ENCODE measurements at places on chromosomes 3 and 15.

GRCh38 chr3:190193210-190193609, 72.5 kb upstream of the P3H2 start:
- no peak for DNase-seq

DNA sequence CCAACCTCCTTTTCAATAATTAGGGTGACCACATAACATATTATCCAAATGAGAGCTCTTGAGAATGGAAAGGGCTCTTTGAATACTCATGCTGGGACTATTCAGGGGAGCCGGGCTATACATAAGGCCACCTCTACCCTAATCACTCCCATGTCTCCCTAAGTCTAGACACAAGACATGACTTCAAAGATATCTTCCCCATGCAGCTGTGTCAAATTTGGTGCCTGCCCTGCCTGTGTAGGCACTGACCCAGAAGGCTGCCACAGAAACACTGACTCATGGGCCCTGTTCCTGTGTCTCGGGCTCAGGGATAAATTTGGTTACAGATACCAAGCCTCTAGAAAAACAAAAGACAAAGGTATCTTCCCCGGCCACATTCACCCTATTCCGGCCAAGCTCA, 70.3 kb downstream of the MYLK start:
- DNase-seq: no peak

DNA sequence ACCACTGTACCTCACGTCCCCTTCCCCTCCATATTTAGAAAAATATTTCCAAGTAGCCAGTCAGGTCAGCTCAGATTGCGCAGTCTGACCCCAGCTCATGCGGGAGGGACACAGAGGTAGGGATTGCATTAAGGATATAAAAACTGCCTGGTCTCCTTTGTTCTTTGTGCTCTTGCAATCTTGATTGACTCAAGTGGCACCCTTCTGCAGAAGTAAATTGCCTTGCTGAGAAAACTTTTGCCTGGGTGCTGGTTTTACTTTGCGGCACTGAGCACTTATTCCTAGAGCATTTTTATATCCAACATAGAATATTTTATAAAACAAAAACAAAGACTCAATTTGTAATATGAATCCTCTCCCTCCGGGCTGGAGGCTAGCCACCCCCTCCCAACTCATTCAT, 54.8 kb downstream of the BTD start:
- DNase-seq: no peak

- DNase-seq: no peak
Observed at GRCh38 chr3:195451373-195452015, 8.7 kb upstream of the ACAP2 start.

DNA sequence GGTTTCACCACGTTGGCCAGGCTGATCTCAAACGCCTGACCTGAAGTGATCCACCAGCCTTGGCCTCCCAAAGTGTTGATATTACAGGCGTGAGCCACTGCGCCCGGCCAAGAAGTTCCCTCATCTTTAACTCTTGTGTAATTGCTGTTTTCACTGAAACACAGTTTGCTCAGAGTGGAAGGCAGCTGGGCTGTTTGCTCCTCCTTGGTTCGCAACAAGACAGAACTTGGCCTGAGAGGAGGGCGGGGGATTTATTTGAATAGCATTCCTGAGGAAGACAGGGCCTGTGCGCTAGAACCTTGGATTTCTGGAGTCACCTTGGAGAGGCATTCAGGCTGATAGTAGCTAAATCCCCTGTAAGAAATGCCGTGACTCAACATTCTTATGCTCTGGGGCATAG, 226.7 kb upstream of the MCTP2 start:
- no peak for DNase-seq

GRCh38 chr3:98542623-98543022, 10.8 kb downstream of the GPR15 start:
- DNase-seq: no peak

GRCh38 chr3:122609798-122610559, 32.5 kb downstream of the PARP15 start:
- peak; percentile 25 for DNase-seq

DNA sequence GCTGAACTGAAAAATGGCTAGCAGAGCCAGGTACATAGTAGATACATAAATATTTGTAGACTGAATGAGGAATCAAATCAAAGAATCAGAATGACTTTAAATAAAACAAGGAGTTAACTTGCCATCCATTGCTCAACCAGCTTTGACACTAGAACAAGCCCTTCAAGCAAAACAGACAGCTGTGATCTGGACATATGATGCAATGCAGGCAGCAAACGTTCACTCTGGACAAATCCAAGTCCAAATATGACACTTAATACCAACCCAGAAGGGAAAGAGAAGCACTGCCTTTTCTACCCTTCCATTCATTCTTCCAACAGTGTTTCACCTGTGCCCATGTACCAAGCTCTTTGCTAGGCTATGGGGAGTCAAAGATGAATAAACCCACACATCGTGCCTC, 4.5 kb downstream of the THRB start:
- no peak for DNase-seq

- no peak for DNase-seq
Observed at GRCh38 chr3:105353485-105354161, 13.1 kb upstream of the ALCAM start.

GRCh38 chr15:51737522-51738305, at the start of gene LYSMD2:
LYSMD2 (minus strand) TSS chr15:51737655; CDS start chr15:51737622, 33 bp downstream.
- DNase-seq: peak; percentile 64

GRCh38 chr3:127484601-127485388, 105.7 kb downstream of the TPRA1 start:
- DNase-seq: no peak

GRCh38 chr3:19063936-19064335, 84.4 kb upstream of the KCNH8 start:
- DNase-seq: no peak

DNA sequence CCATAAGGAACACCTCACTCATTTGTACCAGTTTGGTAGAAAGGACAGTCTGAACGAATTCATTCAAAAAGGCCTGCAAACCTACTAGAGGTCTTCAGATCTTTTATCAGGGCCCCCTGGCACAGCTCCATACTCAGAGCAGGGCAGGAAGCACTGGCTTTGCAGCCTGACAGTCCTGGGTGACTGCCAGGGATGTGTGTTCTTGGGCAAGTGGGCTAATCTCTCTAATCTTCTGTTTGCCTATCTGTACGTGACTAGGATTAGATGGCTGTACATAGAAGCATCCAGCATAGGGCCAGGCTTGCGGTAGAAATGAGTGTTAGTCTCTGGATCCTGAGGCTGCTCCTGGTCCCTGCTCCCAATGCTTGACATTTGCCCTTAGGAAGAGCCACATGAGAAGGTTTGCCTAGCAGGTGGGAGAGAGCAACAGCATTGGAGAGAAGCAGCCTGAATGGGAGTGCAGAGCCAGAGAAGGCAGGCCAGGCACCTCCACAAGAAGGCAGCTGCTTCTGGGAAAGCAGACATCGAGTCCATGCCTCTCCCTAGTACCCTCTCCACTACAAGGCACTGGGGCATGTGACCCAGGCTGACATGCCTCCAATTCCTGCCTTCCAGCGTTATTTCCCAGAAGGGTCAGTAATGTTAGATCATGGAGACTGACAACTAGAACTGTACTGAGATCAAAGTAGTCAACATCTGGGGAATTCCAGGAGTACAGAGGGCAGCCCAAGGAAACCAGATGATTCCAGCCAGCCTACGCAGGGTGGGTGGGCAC, 1.0 kb upstream of the CXCR6 start:
- no peak for DNase-seq

DNA sequence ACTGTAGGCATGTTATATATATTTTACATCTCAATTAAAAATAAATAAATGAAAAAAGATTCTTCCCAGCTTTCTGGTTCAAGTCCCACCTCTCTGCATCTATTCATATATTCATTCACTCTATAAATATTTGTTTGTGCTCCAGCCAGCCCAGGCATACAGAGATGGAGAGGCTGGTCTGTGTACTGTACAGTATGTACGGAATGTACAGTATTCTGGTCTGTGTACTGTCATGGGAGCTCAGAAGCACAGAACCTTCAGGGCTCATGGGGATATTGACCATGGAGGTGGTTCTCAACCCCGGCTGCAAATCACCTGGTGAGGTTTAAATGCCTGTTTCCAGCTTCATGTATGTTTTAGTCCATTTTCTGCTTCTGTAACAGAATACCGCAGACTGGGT, 13.8 kb downstream of the CORO2B start:
- DNase-seq: no peak

GRCh38 chr3:84109911-84110310, 848.9 kb upstream of the CADM2 start:
- DNase-seq: no peak

- DNase-seq: no peak
Observed at GRCh38 chr3:23994244-23994569, 49.1 kb downstream of the NR1D2 start.

- DNase-seq: peak; percentile 31
Observed at GRCh38 chr3:112671930-112672715, 31.2 kb upstream of the CCDC80 start.

DNA sequence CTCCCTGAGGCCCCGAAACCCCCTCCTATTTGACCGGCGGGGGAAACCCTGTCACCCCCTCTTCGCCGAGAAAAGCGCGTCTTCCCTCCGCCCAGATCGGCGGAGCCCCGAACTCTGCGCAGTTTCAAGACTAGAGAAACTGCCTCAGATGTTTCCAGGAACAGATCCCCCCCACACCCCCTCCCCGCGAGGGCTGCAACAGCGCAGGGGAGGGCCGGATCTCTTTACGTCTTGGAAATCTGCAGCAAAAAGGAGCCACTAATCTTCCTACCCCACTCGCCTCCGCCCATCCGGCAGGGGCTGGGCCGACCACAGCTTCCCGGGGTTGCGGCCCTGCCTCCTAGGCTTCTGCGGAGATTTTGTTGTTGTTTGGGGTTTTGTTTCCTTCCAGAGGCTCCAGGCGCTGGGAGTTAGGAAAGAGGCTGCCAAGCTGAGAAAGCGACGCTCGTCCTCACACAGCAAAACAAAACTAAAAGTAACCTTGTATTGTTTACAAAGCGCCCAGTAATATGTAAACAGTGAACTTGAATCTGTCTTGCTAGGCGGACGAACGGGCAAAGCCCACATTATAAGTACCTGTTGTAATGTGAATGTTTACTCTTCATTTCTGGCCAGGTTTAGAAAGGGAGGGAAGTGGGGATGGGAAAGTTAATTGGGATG, 2.2 kb downstream of the FOXB1 start:
- DNase-seq: peak; percentile 58

- no peak for DNase-seq
Observed at GRCh38 chr15:91925794-91926193, 72.3 kb downstream of the SLCO3A1 start.

GRCh38 chr15:78192826-78193594, 41.4 kb downstream of the ACSBG1 start:
- no peak for DNase-seq

GRCh38 chr3:123728014-123728413, 143.2 kb upstream of the HACD2 start:
- no peak for DNase-seq

DNA sequence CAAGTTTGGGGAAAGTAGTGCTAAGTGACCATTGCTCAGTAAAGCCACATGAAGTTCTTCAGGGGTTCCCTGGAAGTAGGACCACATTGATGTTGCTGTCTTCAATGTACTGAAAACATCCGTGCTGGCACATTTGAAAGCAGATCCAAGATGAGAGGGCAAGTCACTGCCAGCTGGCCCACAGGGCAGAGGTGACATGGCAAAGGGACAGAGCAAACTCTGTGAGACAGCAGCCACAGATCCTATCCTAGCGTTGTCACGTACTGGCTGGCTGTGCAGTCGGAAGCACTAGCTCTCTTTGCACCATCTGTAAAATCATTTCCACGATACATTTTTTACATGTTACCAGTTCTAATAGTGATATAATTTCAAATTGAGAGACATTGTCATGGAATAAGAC, 13.8 kb downstream of the MUC13 start:
- no peak for DNase-seq

GRCh38 chr3:59660376-59660775, 610.6 kb upstream of the CFAP20DC start:
- DNase-seq: no peak

DNA sequence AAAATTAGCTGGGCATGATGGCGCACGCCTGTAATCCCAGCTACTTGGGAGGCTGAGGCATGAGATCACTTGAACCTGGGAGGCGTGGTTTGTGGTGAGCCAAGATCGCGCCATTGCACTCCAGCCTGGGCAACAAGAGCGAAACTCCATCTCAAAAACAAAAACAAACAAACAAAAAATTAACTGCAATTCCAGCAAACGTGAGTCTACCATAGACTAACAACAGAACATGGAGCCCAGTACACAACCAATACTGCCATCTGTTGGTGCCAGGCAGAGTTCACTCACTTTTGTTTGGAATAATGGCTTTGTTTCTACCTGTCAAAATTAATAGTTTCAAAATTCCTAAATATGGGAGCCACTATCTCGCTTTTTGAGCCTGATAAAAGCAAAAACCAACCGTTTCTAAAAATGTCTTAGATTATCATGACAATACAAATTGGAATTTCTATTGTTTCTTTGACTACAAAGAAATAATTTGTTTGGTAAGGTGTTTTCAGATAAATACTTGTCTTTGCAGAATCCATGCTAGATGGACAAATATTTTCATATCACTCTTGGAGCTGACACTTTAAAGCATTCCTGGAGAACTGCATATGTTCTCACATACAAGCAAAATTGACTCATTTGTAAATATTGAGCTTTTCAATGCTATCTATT, 45.0 kb downstream of the GPR176 start:
- no peak for DNase-seq

- no peak for DNase-seq
Observed at GRCh38 chr3:60294181-60294580, 957.1 kb downstream of the FHIT start.

- DNase-seq: no peak
Observed at GRCh38 chr15:67779549-67780111, 45.7 kb upstream of the SKOR1 start.

- DNase-seq: no peak
Observed at GRCh38 chr15:59105854-59106253, 908 bp downstream of the CCNB2 start.

GRCh38 chr3:76866729-76867408, 173.0 kb upstream of the ROBO2 start:
- DNase-seq: no peak

GRCh38 chr15:36579792-36580431, 486 bp downstream of the CDIN1 start:
- peak; percentile 12 for DNase-seq

GRCh38 chr15:97461226-97461625, 499.3 kb upstream of the ARRDC4 start:
- DNase-seq: no peak

- DNase-seq: no peak
Observed at GRCh38 chr3:38165722-38166387, 518 bp downstream of the OXSR1 start.

- DNase-seq: no peak
Observed at GRCh38 chr3:102619361-102619760, 184.5 kb downstream of the ZPLD1 start.

DNA sequence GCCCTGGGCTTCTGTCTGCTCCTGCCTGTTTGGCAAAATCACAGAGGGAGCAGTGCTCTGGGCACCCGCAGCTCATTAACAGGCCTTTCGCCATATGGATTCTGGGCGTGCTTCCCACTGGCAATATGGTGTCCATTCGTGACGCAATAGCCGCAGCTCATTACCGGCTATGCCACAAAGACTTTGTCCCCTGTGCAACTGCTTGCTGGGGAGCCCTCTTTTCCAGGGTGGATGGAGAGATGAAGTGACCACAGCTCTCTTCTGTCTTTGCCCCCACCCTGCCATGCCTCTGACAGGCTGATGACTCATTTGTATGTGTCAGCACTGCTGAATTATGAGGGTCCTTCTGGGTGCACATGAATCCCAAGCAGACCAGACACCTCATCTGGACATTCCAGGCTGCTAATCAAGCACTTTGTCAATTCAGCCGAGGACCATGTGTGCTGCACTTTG, 214.3 kb upstream of the FEZF2 start:
- no peak for DNase-seq

- peak; percentile 10 for DNase-seq
Observed at GRCh38 chr15:73244333-73244732, 124.4 kb downstream of the HCN4 start.

GRCh38 chr3:126850370-126851085, 132.4 kb upstream of the PLXNA1 start:
- DNase-seq: no peak
